ENCODE measurements at places on chromosomes 7 and 10.

DNA sequence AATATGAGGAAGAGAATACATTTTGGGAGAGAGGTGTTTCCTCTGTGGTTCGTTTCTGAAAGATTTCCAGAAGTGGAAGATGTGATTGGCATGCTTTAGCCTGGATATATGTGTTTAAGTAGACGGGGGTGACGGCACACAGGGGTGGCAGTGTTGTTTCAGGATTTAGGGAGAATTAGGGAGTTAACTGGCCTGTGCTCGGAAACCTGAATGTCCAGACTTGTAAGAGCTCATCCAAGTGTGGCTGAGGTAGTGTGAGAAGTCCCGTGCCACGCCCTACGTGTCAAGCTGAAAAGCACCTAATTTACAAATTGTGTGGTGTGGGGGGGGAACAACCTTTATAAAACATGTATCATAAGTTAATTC, 1.1 kb downstream of the RALA start:
- no peak for DNase-seq

DNA sequence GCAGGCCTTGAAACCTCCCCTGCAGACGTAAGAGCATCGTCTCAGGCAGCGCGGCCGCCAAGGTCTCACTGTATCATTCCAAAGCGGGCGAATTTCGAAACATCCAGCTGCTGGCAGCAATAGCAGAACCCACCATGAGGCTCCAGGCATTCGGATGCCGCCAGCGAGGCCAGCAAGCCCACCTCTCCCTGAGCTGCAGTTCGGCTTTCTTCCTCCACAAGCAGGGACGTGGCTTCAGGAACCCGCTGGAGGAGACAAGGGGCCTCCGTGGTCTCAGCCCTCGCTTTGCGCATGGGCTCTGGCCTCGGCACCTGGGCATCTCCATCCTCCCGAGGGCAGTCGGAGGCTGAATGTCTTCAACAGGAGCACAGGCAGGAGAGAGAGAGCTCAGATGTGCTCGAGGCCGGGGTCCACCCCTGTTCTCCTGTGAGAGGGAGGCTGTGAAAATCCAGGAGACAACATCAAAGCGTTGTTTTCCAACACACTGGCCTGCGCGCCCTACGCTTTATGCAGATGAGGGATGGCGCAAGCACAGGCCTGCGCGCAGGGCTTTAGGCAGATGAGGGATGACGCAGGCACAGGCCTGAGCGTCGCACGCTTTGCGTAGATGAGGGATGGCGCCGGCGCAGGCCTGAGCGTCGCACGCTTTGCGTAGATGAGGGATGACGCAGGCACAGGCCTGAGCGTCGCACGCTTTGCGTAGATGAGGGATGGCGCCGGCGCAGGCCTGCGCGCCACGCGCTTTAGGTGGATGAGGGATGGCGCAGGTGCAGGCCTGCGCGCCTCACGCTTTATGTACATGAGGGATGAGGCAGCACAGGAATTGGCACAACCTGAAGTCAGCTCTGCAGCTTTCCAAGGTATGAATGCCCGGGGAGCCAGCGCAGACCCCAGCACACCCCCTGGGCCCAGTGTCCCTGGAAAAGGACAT, 103.2 kb downstream of the WDR37 start:
- DNase-seq: no peak

DNA sequence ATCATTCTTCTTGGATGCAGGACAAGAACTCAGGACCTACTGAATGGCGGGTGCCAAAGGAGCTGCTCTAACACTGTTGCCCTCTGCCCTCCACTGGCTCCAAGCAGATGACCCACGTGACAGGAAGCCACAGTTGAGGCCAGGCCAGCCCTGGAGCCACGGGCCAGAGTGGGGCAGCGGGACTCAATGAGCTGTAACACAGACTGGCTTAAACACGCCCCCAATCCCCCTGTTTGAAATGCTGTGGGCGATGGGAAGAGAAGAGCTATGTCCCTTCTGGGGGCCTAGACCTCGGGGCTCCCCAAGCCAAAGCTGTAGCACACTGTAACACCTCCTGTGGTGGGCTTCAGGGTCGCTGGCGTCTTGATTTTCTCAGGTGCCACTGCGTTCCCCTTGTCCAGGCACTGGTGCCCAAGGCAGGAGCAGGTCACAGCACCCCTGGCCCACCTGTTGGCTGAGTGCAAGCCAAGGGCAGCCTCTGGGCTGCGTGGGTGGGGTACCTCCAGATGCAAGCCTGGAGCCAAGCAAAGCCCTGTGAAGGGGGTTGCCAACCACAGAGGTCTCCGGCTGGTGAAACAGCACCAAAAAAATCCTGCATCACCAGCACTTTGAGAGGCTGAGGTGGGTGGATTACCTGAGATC, 18.6 kb upstream of the ZMIZ2 start:
- no peak for DNase-seq

DNA sequence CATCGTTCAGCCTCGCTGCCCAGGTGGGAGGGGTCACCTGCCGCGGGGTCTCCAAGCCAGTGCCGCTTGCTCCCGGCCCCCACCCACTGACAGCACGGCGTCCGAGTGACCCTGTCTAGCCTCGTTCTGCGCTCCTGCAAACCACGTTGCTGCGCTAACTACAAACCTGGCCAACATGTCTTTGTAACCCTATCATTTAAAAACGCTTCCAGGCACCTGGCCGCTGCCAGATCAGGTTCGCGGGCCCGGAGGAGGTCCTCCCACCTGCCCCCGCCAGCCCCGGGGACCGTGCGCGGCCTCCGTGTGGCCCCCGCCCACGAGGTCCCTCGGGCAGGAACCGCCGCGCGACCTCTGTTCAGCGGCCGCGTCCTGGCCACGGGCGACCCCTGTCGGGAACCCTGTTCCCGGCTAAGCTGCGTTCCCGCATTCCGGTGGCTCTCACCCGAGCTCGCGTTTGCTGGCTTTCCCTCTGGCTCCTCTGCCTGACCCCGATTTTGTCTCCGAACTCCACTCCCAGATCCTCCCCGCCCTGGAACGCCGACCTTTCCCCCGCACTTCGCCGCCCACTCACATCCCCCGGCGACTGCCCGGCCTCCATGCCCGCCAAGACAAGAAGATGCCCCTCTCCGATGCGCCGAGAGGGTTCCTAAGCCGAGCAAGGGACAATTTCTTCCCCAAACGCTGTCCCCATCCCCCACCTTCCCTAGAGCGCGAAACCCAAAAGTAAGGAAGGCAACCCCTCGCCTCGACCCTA, 2.4 kb downstream of the SFMBT2 start:
- no peak for DNase-seq

DNA sequence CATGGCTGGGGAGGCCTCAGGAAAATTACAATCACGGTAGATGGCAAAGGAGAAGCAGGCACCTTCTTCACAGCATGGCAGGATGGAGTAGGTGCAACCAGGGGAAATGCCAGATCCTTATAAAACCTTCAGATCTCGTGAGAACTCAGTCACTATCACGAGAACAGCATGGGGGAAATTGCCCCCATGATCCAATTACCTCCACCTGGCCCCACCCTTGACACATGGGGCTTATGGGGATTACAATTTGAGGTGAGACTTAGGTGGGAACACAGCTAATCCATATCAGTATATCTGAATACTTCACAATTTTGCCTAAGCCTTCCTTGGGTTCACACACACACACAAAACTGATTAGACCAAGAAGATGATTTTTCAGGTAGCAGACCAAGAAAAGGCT, 145.1 kb upstream of the COL1A2 start:
- DNase-seq: no peak

- DNase-seq: no peak
Observed at GRCh38 chr10:21402606-21403083, 122.8 kb downstream of the SKIDA1 start.

DNA sequence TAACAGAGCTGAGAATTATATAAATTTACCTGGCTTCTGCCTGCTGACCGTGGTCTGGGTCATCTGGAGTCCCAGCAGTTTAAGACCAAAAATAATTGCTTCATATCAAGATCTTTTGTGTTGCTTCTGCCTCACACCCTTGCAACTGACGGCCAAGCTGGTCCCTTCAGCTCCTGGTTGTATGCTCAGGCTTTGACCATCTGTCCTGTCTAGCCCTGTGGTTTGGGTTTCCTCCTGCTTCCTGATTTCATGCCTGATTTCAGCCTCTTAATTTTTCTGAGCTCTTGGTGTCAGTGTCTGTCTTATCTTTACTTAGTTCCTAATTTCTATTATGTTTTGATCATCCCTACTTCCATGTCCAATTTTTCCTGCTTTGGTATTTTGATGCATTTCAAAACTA, 87.9 kb upstream of the PLXDC2 start:
- DNase-seq: no peak

DNA sequence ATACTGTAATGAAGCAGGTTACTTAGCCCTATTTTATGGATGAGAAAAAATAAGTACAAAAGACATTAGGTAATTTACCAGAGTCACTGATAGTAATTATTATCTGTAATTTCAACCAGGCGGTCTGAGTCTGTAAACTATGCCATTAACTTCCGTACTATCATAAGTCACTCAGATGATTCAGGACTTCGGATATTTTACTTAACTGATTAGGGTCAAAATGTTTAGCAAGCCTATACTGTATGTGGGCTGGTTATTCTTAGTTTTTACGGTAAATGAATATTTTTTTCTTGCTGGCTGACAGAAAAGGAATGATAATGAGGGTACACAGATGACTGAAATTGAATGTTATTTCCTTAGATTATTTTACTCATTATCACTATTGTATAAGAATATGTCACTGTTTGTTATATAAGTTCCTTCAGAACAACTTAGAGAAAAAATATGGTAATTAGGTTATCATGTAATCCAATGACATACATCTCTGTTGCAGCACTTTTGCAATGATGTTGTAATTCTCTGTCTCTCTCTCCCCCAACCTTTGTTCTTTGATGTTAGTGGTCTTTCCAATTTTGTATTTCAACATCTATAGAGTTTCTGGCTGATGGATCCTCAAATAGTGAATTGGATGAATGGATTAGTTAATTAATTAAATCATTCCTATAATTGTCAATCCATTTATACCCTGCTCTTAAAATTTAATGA, 165.6 kb downstream of the ZEB1 start:
- no peak for DNase-seq

GRCh38 chr7:155637155-155637554, 7.3 kb upstream of the RBM33 start:
- DNase-seq: no peak

Measured in DMS153 (cell line).